ENCODE measurements at places on chromosomes 7 and 10. TPM values are rescaled to one million over a fixed set of nuclear protein-coding genes. Genes with fewer than 3 reads are reported as not detected.

Gene GDI2
- 130 TPM for total RNA-seq

Gene SYCE1
- total RNA-seq, result not detected

Gene EBF3
- 0.64 TPM for total RNA-seq

Gene SNCG
- 5.2 TPM for total RNA-seq

Gene TFAM
- 78.2 TPM for total RNA-seq

Gene CACNB2
- not detected for total RNA-seq

Gene INA
- total RNA-seq, result 0.08 TPM

GRCh38 chr7:109178342-109178741, 608.7 kb downstream of the DNAJB9 start:
- no peak for DNase-seq

DNA sequence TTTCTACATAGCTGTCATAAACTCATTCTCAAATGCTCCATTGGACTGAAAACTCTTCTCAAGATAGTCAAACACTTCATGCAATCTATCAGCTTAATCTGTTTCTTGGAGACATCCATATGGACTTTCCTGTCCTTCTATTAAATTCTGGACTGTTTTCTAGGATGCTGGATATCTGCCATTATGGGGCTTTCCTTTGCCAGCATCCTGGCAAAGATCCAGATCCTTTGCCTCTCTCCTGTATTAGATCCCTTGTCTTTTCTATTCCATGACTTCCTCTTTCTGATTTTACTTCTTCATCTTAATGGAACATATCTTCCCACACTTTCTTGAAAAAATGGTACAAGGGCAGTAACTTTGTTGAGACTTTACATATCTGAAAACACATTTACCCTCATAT, 35.9 kb upstream of the SKAP2 start:
- no peak for DNase-seq

- no peak for DNase-seq
Observed at GRCh38 chr10:130108934-130109604, 1.6 kb downstream of the C10orf143 start.

GRCh38 chr7:97013134-97013844, 7.9 kb downstream of the DLX6 start:
- DNase-seq, result no peak

DNA sequence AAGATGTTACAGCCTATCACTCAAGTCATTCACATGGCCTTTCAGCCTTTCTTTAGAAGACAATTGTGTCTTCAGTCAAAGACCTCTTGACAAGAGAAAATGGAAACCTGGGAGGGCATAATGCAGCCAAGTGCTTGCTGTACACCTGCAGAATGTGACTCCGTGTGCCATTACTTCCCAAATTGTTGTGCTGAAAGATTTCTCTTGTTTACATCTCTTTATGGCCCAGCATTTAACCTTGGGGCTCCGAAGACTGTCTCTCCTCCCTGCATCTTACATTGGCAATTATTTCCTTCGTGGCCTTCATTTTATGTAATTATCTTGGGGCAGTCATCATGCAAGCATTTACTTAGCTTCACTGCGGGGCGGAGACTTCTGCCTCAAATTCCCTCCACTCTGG, 287.0 kb downstream of the TCF7L2 start:
- no peak for DNase-seq

DNA sequence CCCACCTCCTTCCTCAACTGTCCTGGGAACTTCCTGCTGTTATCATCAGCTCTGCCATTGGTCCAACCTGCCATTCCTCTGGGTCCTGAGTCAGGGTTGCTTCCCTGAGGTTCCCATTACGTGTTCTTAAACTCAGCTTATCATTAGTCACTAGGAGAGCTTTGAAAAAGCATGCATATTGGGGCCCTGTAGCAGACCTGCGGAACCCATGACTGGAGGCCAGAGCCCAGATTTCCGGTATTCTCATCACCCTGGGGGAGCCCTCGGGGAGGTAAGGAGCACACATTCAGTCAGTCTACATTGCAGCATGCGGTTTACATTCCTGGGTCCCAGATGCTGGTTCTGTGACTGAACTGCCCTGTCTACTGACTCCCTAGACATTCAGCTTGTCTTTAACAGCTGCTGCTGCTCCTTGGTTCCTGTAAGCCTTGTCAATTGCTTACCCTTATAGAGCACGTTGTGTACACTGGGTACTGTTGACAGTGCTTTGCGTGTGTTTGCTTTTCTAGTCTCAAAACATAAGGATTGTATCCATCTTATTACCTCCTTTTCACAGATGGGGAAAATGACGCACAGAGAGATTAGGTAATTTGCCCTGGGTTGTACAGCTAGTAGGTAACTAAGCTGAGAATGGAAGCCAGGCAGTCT, 12.8 kb downstream of the CDHR3 start:
- DNase-seq, result no peak

DNA sequence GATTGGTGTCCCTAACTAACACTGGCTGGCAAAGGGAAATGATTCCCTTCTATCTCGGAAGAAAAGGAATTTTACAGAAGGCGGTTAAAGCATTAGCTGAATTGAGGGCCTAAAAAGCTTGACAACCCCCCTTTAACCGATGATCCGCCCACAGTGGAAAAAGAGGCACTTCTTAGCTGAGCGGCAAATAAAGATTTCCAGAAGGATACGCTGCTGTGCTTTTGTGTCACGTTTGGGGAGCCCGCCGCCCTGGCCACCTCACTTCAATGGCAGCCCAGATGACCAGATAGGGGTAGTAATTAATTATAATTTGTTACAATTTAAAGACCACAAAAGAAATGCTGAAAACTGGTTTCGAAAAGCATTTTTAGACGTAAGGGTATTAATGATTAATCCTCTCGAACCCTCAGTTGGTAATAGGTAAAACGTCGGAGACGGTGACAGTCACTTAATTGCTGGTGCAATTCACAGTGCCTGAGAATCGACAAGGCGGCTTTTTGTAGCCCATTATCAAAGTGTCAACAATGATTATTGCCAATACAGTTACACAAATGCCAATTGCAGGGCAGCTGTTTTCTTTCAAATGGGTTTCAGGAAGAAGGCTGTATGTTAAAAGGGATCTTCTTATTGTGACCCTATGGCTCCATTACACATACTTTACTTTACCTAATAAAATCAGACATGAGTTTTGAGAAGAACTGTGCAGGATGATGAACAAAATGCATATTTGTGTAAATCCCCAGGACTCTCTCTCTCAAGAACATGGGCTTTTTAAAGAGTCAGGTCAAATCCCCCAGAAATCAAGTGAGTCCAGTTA, 154.1 kb downstream of the PIP4K2A start:
- no peak for DNase-seq

- DNase-seq, result no peak
Observed at GRCh38 chr7:100675581-100676350, 2.2 kb downstream of the GNB2 start.

- peak; percentile 36 for DNase-seq
Observed at GRCh38 chr10:110495731-110496552, 1.8 kb upstream of the DUSP5 start.

DNA sequence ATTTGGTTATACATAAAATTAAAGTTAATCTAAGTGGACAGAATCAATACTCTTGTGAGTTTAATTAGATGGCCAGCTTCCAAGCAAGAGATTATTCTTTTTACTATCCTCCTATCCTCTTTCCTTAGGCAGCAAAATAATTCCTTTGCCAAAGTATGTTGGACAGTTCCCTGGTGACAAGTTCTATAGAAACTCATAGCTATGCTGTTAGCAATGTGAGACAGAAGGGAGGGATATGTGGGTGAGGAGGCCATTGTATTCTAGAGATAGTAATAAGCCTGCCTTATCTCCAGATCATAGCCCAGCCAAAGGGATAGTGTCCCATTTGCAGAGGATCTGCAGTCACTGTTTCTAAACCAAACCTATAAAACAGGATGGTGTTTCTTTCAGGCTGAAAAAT, 181.6 kb upstream of the HDAC9 start:
- no peak for DNase-seq

GRCh38 chr7:129122078-129122750, 22.3 kb upstream of the TSPAN33 start:
- DNase-seq, result no peak

- no peak for DNase-seq
Observed at GRCh38 chr10:78148216-78148960, 114.7 kb downstream of the RPS24 start.

All from Panc1 (cell line).